NCI-H1048 (cell line): ENCODE measurements at places on chromosomes 4 and X.

DNA sequence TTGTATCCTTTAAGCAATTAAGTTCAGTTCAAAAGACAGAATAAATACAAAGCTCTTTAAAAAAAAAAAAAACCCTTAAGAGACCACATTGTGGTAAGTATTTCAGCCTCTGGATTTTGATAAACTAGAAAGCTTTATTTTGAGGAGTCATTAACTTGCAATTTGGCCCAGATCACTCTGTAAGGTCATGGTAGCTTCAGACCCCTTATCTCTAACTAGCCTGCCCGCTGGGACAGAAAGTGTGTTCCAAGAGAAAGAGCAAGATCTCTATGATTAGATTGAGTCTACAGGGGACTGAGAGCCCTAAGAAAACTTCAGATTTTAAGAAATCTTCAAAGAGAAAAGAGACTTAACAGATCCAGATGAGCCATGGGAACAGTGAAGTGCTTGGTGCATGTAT is 45.6 kb downstream of the GALNT7 start:
- no peak for DNase-seq

DNA sequence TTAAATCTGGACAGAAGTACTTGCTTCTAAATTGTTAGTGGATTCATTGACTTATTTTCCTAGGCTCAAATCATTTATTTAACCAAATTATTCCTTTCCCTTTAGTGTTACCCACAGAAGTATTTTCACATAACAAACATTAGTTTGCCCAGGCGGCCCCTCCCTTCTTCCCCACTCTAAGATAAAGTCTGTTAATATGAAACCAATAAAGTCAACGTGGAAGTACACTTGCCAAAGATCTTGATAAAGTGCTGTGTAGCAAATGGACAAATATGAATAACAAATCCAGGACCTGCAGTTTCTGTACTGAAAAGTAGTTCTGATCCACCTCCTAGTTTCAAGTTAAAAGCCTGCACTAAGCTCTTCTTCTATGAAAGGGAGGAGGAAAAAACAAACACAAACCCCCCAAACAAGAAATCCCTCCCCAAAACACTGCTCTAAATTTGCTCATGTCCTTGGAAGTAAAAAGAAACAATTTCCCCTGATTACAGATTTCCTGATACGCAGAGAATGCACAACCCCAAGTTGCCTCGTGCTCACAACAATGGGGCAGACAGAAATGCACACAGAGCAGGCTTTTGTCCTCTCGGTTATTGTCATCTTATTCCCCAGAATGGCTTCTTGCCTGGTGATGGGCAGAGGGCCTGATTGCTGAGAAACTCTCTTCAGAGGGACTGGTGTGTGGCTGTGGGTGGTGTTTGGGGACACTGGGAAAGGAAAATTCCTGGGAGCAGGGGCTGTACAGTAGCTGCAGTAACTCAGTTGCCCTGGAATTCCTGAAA is 23.2 kb downstream of the TMSB4X start:
- DNase-seq: no peak

DNA sequence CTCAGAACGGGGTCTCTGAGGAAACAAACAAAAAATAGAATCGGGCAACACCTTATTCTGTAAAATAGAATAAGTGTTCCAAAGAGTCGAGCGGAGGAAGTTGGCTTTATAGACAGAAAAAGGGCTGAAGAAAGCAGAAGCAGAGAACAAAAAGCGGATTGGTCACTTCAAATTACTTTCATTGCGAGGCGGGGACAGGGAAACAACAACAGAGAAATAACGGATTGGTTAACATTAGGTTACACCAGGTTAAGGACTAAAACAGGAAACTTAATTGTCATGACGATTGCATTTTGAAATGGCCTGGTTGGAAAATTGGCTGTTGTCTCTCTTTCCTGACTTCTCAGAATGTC is 433 bp upstream of the COQ2 start:
- DNase-seq: no peak

- no peak for DNase-seq
These were observed 11.7 kb downstream of the MORF4L2 start for GRCh38 chrX:103674531-103675454.

DNA sequence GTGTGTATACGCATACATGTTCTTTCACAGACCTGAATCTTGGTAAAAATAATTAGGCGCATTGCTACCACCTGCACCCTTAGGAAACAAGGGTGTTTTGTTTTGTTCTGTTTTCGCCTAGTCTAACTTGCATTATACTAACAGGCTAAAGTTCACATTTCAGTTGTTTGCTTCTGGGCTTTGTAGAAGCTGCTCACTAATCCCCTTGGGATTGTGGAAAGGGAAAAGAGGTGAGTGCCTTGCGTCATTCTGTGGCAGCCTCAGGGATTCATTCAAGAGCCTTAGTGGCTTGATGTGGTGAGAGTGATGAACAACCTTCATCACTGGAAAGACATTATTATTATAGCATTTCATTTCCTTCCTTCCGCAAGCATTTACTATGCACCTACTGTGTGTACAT is 331.1 kb downstream of the ADGRL3 start:
- no peak for DNase-seq

DNA sequence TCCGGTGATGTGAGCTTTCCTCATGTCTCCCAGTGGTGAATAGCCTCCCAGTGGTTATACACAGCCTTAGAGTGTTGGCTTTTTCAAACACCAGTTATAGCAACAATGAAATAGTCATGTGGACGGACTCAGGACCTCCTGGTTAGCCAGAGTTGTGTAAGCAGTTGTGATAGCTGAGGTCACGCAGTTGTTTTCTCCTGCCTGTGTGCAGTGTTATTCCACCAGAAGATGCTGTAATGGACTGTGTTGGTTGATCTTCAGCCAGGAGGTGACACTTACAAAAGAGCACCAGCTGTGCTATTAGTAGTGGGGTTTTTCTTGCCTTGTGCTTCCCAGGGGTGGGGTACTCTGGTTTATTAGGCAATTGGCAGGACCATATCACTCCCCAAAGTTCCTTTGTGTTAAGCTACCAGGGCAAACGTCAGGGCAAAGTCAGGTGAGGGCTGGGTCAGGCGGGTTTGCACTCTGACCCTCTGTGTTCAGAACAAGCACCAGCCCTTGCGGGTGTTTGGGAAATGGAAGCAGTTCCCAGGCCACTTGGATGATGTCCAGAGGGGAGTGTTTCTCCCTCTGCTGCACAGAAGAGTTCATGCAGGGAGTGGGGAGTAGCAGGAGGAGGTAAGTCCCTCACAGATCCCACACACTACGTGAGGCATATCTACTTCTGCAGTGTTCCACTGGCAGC is 252.6 kb downstream of the TMEM47 start:
- no peak for DNase-seq

- no peak for DNase-seq
These were observed 91.2 kb downstream of the RAP1GDS1 start for GRCh38 chr4:98352396-98352795.

- no peak for DNase-seq
These were observed 9.0 kb upstream of the RPL34 start for GRCh38 chr4:108611365-108611764.

- no peak for DNase-seq
These were observed 47.7 kb downstream of the MANBA start for GRCh38 chr4:102713096-102713495.

- DNase-seq: no peak
These were observed 454.5 kb downstream of the TMA16 start for GRCh38 chr4:163948920-163949455.

DNA sequence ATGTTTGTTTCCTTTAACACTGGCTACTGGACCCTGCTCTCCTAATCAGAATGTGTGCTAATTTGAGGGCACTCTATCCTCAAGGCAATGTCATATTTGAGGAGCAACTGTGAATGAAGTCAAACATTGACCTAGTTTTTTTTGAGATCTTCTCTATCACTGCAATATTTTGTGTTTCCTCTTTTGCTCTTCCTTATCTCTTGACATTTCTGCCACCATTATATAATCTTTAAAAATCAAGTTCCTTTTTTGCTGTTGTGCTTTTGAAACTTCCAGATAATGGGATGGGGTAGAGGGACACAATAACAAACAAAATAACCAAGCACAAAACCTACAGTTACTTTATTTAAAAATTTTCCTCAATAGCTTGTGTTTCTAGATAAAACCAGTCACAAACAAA is 7.4 kb upstream of the WDFY3 start:
- no peak for DNase-seq

- DNase-seq: no peak
These were observed 20.2 kb downstream of the PPA2 start for GRCh38 chr4:105453550-105454205.

- DNase-seq: no peak
These were observed 13.3 kb downstream of the HNRNPD start for GRCh38 chr4:82360298-82361177.

DNA sequence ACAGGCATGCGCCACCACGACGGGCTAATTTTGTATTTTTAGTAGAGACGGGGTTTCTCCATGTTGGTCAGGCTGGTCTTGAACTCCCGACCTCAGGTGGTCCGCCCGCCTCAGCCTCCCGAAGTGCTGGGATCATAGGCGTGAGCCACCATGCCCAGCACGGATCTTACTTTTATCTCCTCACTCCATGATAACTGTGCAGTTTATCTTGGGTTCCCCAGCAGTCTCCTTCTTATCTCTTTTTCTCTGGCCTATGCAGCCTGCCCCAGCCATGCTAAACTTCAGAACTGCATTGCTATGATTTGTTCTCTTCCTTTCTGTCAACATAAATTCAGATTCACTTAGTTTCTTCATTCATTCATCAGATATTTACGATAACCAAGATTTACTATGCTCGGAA is 22.4 kb downstream of the PAGE1 start:
- DNase-seq: no peak

- DNase-seq: no peak
These were observed 88.5 kb downstream of the FRAS1 start for GRCh38 chr4:78145622-78146021.

DNA sequence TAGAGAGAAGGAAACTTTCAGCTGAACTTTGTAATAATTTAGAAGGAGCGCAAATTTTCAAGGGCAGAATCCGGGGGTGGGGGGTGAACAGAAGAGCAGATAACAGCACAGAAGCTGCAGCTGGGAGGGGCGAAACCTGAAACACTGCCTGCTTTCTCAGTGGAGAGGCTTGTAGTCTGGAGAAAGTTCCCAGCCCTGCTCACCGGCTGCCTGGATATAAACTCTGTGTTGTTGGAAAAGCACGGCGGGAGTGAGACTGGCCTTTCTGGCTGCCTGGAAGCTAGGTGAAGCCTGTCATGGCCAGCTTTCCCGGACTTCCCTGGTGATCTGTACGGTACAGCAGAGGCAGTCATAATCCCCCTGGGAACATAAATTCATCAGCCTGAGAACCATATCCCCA is 1352.1 kb upstream of the DIAPH2 start:
- DNase-seq: no peak

DNA sequence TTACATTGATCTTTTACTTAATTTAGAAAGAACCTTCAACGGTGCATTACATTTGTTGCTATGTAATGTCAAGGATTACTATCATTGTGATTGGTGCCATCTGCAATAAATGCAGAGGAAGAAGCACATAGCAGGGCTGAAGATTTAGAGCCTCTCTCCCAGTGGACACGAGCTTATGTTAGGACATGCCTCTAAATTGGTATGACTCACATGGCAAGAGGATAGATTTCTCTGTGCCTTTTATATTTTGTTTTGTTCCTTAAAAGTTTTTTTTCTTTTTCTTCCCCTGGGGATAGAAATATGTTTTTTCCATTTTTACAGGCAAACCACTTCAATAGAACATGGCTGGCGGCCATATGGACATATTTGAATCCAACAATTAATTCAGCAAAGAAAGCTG is 205.0 kb upstream of the HAND2 start:
- DNase-seq: no peak
